ENCODE measurements at places on chromosomes 1 and 21. TPM values are rescaled to one million over a fixed set of nuclear protein-coding genes. Genes with fewer than 3 reads are reported as not detected.

C1orf116 gene
- not detected for total RNA-seq

FAM151A gene
- not detected for total RNA-seq

ST6GALNAC5 gene
- not detected for total RNA-seq

MCOLN3 gene
- total RNA-seq = 11.5 TPM

LRP8 gene
- 37.5 TPM for total RNA-seq

MANEAL gene
- total RNA-seq = 0.99 TPM

EFNA3 gene
- 4.2 TPM for total RNA-seq

Measured in activated naive CD4-positive, alpha-beta T cell treated with anti-CD3 and anti-CD28 coated beads, Interleukin-2, amount 10 ng/mL, durations not matched to agents 5 hours and 36 hours (primary cell).